Dermis microvascular lymphatic vessel endothelial cell (primary cell): ENCODE measurements at places on chromosomes 12 and 14. TPM values are rescaled to one million over a fixed set of nuclear protein-coding genes. Genes with fewer than 3 reads are reported as not detected.

PPFIBP1 gene
- total RNA-seq: 439 and 732 TPM in 2 replicates

ADCY6 gene
- 27.2 and 35.7 TPM in 2 replicates for total RNA-seq

EXOC3L4 gene
- total RNA-seq: not detected in 2 replicates

MAP3K9 gene
- under 0.01 and 0.13 TPM in 2 replicates for total RNA-seq

EID3 gene
- 1.4 and 2.7 TPM in 2 replicates for total RNA-seq

RPS6KL1 gene
- 5.6 and 6.6 TPM in 2 replicates for total RNA-seq
